ENCODE measurements at places on chromosomes 1 and 21.

DNA sequence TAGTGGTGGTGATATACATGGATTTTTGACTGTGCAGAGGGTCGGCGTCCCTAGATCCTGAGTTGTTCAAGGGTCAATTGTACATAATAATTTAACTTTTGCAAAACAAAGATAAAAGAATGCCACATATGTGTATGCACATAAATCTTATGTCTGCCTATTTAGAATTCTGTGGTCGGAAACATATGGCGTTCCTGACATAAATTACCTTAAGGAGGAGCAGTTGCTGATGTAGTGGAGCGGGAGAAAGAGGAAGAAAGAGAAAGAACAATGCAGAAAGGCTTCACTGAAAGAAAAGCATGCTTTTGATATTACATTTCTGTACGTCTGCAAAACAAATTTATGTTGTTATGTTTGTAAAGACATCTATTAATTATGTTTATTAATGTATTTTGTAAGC, 40.0 kb downstream of the S1PR1 start:
- peak; percentile 81 for DNase-seq

- DNase-seq, result no peak
Measured at GRCh38 chr1:201172999-201173610, 17.5 kb upstream of the IGFN1 start.

- DNase-seq, result no peak
Measured at GRCh38 chr1:173717238-173717637, 2.5 kb downstream of the KLHL20 start.

- DNase-seq, result no peak
Measured at GRCh38 chr21:37562920-37563640, 196.5 kb downstream of the DYRK1A start.

DNA sequence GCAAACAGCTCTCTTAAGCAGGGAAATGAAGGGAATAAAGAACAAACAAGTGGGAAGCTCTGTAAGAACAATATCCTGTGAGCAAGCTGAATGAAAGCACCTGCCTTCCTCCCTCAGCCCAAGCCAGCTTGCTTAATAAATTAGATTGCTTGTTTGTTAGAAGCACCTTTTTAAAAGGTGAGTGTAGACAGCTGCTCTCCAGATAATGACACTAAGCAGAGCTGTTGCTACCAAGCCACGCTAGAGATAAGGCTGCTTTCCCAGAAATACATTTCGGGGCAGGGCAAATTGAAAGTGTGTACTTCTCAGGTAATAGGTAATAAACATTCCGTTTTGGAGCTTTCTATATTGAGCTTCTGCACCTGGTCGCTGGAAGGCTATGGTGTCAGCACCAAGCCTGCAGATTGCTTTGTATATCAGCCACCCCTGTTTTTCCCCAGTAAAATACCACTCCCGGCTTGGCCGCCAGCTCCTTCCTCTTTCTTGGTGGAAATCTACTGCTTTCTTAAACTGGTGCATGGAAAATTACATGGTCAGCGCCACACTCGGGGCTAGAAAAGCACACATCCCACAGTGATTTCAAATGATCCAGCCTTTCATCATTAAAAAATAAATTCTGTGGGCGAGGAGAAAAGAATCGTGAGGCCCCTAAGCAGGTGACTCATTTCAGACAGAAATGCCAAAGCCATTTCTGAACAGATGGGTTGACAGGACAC, 151.3 kb downstream of the ETS2 start:
- DNase-seq, result peak; percentile 33

- no peak for DNase-seq
Measured at GRCh38 chr1:226355016-226355415, 46.1 kb upstream of the LIN9 start.

- no peak for DNase-seq
Measured at GRCh38 chr1:151570819-151571218, 30.7 kb downstream of the TUFT1 start.

DNA sequence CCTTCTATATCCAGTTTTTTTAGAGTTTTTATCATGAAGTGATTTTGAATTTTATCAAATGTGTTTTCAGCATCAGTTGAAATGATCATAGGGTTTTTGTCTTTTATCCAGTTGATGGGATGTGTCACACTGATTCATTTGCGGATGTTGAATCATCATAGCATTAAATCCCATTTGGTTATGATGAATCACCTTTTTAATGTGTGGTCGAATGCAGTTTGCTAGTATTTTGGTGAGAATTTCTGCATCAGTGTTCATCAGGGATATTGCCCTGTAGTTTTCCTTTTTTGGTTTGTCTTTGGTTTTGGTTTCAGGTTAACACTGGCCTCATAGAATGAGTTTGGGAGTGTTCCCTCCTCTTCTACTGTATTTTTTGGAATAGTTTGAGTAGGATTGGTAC, 80.3 kb downstream of the DIRAS3 start:
- DNase-seq, result no peak

- DNase-seq, result no peak
Measured at GRCh38 chr1:199161766-199162303, 523.0 kb downstream of the PTPRC start.

GRCh38 chr1:44254392-44254910, 41.2 kb downstream of the DMAP1 start:
- DNase-seq, result no peak

GRCh38 chr1:39829791-39830533, 41.3 kb upstream of the BMP8B start:
- no peak for DNase-seq

GRCh38 chr21:18318156-18318555, 73.5 kb downstream of the CHODL start:
- no peak for DNase-seq

- DNase-seq, result no peak
Measured at GRCh38 chr1:192789871-192790270, 19.0 kb upstream of the RGS2 start.

DNA sequence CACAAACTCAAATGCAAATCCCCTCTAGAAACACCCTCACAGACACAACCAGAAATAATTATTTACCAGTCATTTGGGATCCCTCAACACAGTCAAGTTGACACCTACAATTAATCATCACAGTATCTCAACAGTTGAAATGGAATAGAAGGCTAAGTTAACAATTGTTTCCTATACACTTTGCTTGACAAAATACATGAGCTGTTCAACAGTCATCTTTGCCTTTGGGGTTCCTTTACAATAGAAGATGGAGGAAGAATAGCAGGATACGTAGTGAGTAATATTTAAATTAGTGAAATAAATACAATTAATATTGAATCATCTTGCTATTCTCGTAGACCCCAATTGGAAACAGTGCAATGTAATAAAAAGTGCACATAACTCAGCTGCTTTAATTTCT, 487.3 kb upstream of the ADAMTS5 start:
- no peak for DNase-seq

GRCh38 chr1:37347104-37347649, 127.2 kb upstream of the ZC3H12A start:
- DNase-seq, result no peak

GRCh38 chr1:112196008-112196588, 199.9 kb upstream of the CTTNBP2NL start:
- no peak for DNase-seq

- DNase-seq, result no peak
Measured at GRCh38 chr21:33135925-33136324, 66.0 kb downstream of the OLIG1 start.

DNA sequence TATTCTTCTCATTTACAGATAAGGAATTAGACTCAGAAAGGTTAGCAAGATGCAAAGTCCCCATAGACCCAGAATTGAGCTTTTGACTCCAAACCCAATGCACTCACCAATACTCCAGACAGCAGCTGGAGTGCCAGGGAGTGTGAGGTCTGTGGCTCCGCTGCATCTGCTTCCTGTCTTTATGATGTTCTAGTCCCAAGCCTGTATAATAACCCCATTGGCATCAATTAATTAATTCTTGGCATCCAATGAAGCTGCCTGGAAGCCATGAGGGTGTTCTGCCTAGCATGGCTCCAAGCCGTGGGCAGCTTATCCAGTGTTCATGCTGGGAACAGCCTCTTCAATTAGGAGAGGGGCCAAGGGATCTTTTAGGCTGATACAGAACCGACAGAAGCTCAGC, 188.7 kb downstream of the GIPC2 start:
- no peak for DNase-seq

GRCh38 chr1:185328255-185328654, 11.2 kb upstream of the IVNS1ABP start:
- peak; percentile 24 for DNase-seq

GRCh38 chr1:87224201-87224600, 104.5 kb upstream of the LMO4 start:
- DNase-seq, result no peak

DNA sequence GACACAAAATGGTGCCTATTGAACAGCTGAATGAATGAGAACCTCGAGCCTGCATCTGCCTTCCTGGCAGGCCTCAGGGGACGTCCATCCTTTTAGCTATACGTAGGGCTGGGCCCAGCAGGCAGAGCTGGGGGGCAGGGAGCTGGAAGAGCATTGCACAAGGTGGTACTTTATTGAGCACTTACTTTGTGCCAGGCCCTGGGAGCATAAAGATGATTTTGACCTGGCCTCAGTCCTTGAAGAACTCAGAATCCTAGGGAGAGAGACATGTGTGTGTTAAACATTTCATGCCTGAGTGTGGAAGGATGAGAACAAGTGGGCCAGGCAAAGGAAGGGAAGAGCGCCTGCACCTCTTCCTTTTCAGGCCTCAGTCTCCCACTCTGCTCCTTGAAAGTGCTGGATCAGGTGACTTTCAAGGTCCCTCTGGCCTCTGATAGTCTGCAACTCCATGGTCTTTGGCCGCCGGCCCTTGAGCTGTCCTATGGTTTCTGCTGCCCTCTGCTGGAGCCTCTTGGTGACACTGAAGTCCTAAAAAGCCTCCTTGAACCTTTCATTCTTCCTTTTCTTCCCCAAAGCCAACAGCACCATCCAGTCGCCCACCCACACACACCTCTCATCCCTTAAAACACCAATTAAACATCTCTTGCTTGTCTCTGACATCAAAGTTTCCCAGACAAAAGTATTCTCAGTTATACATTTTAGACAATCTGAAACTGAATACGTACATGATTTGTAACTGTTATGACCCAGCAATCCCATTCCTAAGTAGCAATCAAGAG, 3.5 kb upstream of the PEAR1 start:
- peak; percentile 89 for DNase-seq

GRCh38 chr1:36119456-36119855, 5.6 kb downstream of the COL8A2 start:
- DNase-seq, result no peak

- DNase-seq, result no peak
Measured at GRCh38 chr1:229298420-229298819, 27.5 kb downstream of the RAB4A start.

DNA sequence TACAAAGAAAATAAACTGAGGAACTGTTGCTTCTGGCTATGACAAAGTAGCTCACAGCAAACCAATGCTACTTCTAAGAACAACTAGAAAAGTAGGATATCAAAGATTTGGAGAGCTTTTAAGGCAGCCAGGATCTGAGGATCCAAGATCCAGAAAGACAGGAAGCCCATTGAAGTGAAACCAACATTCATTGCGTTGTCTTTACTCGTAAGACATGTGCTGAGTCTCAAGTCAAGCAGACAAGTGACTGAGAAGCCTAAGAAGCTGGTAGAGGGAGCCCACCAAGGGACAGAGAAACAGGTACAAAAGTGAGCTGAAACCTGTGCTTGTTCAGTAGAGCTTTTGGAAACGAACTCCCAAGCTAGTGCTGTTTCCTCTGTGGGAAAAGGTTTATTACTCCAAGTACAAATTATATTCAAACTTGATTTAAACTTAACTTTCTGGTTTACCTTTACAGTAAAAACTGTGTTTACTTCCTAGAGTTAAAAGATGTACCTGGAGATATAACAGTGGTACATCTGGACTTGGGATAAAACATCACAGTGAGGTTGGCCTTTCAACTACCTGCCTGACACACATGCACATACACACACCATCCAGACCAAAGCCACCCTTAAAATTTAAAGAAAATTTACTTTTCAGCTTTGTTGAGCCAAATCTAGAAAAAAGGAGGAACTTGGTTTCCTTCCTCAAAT, 41.2 kb downstream of the NME7 start:
- DNase-seq, result peak; percentile 47

DNA sequence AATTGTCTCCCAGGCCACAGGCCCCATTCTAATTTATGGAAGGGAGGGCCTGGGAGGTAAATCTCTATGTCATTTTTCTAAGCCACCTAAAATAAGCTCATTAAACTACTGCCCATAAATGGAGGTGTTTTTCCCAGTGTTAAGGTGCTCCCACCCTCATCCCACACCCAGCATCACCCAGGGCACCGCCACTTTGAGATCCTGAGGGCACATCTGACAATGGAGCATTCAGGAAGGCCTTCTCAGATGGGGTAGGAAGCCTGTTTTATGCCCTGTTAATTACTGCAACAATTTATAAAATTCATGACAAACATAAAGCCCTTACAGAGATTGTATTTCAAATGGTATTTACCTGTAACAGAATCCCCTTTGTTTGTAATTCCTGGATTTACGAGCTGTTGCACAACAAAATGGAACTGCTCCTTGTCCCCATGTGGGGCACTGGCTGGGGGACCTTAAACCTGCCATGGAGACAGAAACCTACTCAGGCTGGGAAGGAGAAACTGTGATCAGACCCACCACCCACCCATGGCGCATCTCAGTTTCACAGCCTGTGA, 319.5 kb upstream of the USP24 start:
- no peak for DNase-seq

GRCh38 chr1:214004014-214004413, 16.2 kb downstream of the PROX1 start:
- no peak for DNase-seq

DNA sequence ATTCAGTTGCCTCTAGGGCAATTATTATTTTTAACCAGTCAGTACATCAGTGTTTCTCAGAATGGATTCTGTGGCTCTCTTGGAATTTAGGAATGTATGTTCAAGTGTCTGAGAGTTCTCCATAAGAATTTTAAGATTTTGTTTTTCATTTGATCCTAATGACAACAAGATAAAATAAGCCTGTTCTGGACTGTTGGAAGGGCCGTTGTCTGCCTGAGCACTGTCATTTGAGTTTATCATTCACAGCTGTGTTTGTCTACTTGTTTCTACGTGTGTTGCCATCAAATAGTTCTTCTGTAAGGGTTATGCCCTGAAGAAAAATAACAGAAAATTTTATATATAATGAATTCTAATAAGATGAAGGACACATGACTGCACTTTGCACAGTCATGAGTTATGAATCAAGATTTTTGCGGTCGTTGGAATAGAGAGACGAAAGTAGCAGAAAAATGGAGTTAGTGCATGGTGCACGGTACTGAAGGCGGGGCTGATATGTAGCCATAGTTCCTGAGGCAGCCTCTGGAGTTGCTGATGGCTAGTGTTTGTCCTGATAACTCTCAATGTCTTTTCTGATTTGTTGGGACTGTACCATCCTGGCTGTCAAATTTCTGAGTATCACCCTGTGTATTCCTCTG, 92.5 kb downstream of the NOS1AP start:
- DNase-seq, result no peak

DNA sequence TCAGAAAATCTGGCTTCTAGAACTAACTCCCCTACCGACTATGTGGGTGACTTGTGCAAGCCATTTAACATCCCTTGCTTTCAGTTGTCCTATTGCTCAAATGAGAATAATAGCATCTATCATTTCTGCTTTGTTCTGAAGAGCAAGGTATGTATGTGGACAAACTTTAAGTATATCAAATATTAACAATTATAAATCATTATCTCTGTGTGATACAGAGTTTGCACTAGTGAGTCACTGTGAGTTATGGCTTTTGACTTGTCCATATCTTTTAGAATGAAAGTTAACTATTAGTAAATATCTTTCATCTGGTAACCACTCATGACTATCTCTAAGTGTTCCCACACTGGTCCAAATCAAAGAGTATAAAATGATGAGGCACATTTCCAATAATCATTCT, 812.9 kb upstream of the ADGRL2 start:
- DNase-seq, result no peak

- DNase-seq, result no peak
Measured at GRCh38 chr1:110850145-110850544, 22.8 kb upstream of the CD53 start.

Measured in hematopoietic multipotent progenitor cell treated with erythropoietin and hydrocortisone succinate and interleukin-3 and kit ligand, for 4 days (in vitro differentiated cells).